Activated CD4-positive, alpha-beta T cell treated with anti-CD3 and anti-CD28 coated beads, Interleukin-2, amount 50 U/mL, for 24 hours (primary cell): ENCODE measurements at places on chromosomes 1 and 21.

DNA sequence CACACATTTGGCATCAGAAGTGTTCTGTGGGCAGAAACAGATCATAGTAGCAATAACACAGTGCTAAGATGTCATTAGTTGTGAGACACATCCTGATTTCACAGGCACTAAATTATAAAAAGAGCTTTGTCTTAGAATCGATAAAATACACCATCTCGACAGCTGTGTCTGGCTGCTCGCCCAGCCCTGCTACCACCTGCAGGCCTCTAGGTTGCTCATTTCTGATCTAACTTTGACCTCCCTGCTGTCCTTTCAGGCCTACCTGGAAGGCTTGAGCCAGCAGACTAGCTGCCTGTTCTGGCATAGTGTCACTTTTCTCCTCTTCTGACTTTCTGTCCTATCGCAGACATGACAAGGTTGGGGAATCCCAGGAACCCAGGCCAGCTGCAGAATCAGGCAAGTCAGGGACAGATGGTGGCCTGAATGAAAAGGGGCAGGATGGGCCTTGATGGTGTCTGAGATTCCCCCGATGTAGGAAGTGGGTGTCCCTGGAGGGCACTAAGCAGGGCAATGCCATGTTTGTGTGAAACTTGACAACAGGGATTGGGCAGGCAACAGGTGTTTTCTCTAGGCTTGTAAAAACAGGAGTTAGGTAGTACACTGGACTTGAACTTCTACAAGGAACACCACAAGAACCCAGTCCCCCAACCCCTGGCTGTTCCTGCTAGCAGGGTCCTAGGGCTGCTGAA, 66.6 kb upstream of the RHOU start:
- no peak for DNase-seq

DNA sequence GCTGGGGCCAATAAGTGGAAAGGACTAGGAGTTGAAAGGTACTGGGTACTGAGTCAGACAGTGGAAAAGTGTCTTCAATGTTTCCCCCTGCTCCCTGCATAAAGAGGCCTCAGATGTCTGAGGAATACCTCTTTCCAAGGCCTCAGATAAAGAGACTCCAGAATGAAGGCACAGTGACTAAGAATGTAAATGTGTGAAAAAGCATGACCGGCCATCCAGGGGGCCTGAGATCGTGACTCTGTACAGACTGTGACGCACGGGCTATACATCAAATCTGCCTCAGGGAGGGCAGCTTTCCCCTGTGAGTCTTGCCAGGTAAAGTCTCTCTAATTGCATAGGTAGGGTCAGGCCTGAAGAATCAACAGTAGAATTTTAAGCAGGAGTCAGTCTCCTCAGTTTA, 1690.5 kb downstream of the KCNT2 start:
- DNase-seq, result no peak

GRCh38 chr1:107897438-107898345, 67.3 kb downstream of the VAV3 start:
- DNase-seq, result peak; percentile 5

- DNase-seq, result no peak
These were observed 30.5 kb downstream of the TMCC2 start for GRCh38 chr1:205258261-205258691.

- no peak for DNase-seq
These were observed 138.9 kb downstream of the TOMM20 start for GRCh38 chr1:234989479-234990327.

DNA sequence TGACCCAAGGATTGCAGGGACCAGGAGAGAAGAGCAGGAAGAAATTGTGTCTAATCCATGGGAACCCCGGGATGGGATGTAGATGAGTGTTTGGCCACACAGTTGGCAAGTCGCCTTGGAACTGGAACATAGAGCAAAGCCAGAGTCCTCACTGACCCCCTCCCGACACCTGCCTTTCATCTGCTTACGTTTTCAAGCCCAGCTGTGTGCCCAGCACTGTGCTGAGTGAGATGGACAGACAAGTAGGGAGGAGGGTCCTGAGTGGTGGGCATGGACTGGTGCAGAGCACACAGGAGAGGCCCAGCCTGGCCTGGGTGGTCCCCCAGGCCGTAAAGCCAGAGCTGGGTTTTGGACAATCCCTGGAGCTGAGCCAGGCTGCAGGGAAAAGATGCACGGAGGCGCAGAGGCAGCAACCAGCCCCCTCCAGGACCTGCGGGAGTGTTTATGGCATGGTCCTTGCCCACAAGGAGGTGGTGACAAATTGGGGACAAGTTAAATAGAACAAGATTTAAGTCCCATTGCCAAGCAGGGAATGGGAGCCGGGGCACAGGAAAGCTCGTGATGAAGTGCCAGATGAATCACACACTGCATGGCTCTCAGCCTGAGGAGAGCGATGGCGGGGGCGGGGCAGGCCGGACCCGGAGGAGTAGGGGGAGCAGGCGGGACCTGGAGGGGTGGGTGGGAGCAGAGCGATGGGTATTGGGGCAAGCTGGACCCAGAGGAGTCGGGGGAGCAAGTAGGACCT, 157.8 kb upstream of the VAMP3 start:
- no peak for DNase-seq

- no peak for DNase-seq
These were observed 14.6 kb upstream of the UMODL1 start for GRCh38 chr21:42056468-42056867.

- DNase-seq, result no peak
These were observed 52.6 kb upstream of the RBM15 start for GRCh38 chr1:110286564-110286963.

- DNase-seq, result no peak
These were observed 158.3 kb downstream of the PLXNA2 start for GRCh38 chr1:208085655-208086515.

GRCh38 chr1:92404661-92405060, 82.1 kb downstream of the GFI1 start:
- DNase-seq, result no peak
